ENCODE measurements at places on chromosomes 3 and 15.

DNA sequence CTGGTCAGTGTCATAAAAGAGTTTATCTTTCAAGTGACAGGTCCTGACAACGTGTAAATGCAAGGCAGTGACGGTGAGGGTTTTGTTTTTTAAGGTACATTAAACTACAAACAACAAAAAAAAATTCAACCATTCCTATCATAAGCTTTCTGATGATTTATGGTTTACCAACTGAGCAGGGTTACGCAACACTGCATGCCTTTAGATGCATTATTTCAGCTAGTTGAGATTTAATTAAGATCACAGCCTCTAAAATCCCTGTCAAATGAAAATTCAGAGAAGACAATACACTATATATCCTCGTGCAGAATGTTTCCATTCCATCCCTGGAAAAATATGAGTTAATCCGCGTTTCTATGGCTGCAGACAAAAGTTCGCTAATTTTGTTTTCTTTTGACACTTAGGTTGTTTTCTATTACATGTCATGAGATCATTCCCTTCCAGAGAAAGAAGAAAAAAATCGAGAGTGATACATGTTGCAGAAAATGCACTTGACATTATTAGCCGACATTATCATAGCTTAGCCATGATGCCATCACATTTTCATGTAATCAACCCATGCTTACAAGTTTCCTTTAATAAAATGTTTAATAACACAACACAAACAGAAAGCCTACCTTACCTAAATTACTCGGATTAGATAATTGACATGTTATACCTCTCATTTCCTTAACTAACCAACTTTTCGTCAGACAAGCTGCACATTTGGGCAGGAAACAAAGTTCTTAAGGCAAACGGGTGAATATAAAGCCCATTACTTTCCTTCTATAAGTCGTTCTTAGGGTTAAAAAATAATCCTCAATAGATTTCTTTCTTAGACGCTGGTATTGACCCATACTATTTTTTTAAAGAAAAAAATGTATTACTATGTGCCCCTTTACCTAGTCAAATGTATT, 521.2 kb downstream of the FOXP1 start:
- no peak for DNase-seq

DNA sequence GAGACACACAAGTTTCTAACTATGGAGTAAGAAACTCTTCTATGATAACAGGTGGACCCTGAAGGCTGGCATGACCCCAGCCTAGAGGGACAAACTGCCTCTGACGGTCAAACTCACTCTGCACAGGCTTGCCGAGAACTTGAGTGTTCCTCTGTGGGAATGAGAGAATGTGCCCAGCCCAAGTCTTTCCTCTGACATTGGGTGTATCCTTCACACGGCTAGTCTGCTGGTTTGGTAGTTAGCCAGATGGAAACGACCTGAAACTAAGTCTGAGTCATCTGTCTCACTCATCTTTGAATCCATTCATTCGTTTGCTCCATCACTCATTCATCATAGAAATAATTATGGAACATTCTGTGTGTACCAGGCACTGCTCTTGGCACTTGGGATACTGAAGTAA, 198.4 kb downstream of the ATP10A start:
- DNase-seq = no peak

DNA sequence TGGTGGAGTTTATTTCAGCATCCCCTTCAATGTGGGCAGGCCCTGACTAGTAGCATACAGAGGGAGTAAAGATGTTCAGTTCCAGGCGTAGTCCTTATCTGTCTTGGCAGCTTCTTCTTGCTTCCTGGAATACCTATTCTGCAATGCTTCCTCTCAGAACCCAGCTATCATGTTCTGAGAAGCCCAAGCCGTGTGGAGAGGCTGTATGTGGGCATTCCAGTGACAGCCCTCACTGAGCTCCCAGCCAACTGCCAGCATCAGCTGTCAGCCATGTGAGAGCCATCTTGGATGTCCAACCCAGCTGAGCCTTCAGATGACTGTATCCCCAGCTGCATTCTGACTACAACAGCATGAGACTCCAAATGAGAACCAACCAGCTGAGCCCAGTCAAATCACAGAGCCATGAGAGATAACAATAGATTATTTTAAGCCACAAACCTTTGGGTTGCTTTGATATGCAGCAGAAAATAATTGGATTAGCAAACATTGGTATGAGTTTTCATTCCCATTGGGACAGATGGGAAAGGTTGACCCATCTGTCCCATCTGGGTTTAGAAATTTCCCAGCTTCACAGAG, 8.4 kb upstream of the CMTM7 start:
- no peak for DNase-seq

GRCh38 chr3:101464235-101464634, 48.8 kb downstream of the SENP7 start:
- DNase-seq = no peak

DNA sequence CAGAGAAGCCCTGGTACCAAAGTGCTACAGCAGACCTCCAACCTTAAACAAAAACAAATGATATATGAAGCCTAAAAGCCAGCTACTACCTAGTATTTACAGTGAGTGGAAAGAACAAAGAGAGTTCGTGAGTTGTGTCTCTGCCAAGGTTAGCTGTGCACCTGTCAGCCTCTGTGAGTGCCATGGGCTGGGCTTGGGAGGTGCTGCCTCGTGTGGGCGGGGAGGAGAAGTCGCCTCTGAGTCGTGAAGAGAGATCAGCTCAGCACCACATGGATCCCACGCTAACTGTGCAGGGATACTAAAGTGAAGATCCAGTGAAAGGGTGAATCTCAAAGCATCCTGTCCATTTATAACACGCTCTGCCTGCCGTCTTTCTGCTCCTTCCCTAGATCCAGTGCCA, 101.9 kb downstream of the CHDH start:
- DNase-seq = no peak

- DNase-seq = no peak
These were observed 53.1 kb downstream of the HEG1 start for GRCh38 chr3:125002414-125003368.

GRCh38 chr3:169618894-169619792, 44.4 kb downstream of the MECOM start:
- DNase-seq = no peak

DNA sequence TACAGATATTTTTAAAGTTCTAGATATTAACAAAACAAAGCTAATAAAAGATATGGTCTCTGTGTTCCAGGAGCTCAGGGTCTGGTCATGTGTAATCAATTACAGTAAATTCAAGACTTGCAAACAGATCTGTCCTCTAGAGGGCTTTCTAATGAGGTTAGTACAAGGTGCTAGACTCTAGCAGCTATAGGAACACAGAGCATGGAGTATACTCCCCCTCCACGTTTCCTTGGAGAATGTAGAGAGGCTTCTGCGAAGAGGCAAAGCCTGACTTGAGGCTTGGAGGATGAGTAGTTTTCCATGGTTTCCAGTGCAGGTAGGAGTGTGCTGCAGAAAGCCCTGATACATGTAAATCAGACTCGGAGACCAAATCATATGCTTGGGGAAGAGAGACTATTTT, 32.7 kb upstream of the DLG1 start:
- DNase-seq = no peak

DNA sequence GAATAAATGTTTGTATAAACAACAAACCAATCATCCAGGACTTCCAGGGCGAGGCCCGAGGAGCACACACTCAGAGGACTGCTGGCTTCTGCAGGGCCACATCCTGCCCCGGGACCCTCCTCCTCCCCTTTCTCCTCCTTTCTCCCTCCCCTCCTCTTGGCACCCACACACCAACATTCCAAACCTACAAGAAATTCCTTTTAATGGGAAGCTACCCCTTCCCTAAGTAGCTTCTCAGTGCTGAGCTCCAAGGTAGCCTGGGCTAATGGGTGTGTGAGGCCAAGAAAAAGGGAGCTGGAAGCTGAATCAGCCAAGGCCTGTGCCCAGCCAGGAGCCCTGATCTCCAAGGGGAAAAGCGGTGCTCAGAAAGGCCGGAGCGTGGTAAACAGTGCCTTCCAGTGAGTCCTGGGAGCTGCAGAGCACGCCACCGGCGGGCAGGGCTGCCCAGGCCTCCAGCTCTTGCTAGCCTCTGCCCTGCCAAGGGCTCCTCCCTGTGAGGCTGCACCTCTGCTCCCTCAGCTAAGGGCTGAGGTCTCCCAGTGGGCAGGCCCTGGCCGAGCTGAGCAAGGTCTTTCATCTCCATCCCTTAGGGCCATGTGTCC, 3.9 kb downstream of the ITIH3 start:
- DNase-seq = no peak

GRCh38 chr3:156135921-156136638, 15.7 kb downstream of the KCNAB1 start:
- DNase-seq = no peak

DNA sequence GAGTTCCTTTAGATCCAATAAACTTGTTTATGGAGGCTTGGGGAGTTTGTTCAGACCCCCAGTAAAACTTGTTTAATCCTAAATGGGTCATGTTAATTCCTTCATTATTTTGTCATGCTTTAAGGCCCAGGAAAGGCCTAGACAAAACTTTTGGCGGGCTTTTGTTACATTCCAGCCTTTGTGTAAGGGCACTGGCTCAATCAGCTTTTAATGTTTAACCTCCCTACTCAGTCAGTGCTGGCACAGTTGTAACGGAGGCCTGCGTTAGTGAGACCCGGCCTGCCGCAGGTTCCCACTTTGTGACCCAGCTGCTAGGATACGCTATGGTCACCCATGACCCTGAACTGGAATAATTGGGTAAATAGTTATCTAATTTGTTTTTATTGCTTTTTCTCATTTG, 59.2 kb downstream of the OXSM start:
- DNase-seq = no peak

GRCh38 chr15:42087926-42088800, 6.2 kb downstream of the PLA2G4D start:
- DNase-seq = no peak

DNA sequence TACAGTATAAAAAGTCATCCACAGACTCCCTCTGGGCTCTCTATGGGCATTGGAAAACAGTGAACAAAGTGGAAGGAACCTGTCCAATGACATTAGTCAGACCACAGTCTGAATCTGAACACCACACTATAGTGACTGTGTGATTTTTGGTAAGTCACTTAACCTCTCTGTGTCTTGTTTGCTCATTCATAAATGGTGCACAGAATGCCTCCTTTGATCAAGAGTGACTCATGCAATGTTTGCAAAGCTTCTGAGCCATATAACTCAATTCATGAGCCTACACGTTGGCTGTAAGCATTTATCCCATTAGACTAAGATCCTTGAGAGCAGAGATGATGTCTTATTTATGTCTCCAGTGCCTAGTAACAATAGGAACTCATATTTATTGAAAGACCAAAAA, 46.7 kb downstream of the SV2B start:
- DNase-seq = no peak

GRCh38 chr3:148950806-148951205, 40.5 kb upstream of the GYG1 start:
- no peak for DNase-seq

- no peak for DNase-seq
These were observed 107.6 kb upstream of the ZBTB20 start for GRCh38 chr3:115254492-115255196.

DNA sequence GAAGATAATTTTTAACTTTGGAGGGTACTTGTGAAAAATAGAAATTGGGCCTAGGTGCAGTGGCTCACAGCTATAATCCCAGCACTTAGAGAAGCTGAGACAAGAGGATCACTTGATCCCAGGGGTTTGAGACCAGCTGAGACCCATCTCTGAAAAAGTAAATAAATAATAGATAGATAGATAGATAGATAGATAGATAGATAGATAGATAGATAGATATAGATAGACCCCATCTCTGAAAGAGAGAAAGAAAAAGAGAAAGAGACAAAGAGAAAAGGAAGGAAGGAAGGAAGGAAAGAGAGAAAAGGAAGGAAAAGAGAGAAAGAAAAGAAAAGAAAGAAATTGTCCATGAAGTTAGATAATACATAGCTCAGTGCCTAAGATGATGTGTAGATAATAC, 35.5 kb downstream of the MRPS25 start:
- DNase-seq = no peak

- no peak for DNase-seq
These were observed 1.0 kb upstream of the NR2F2 start for GRCh38 chr15:96329403-96329981.

- DNase-seq = no peak
These were observed 18.2 kb downstream of the PTH1R start for GRCh38 chr3:46895761-46896160.

DNA sequence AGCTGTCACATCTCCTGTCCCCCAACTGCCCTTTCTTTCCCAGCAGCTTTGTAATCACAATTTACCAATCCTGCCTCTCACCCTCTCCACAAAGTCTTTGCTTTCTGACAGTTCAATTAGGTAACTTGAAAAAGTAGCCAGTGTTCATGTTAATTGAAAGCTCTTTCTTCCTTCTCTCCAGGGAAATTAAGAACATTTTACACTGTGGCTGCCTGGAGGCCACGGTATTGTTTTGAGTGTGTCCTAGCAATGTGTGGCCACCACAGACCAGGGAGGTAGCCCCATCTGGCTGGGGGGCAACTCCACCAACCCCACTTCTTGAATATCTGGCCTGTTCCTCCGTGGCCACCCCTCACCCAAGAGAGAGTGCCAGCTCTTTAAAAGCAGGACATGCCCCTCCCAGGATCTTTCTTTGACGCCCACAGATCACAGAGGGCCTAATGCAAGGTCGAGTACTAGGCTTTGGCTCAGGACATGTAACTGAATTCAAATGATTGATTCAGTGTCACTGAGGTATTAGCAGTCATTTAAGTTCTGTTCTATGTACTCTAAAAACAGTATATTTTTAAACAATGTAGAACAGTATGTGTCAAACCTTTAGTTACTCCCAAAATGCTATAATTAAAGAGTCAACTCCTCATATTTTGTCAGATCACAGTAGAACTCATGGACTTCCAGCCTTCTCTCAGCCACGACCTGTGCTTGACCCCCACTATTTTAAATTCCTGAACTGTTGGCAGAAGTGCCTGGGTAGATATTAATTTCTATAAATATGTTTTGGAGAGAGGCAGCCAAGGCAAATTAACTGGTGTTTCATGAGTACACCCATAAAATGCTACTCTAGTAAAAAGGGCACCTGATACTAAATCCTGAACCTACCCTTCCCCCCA, 164.5 kb downstream of the TNIK start:
- DNase-seq = no peak

Data from stimulated activated CD4-positive, alpha-beta T cell treated with anti-CD3 and anti-CD28 coated beads, Interleukin-1b, Interleukin-23, amount 100 ng/mL, for 24 hours (primary cell).